ENCODE measurements at places on chromosomes 7 and 10. TPM values are rescaled to one million over a fixed set of nuclear protein-coding genes. Genes with fewer than 3 reads are reported as not detected.

- no peak overlapping the region for H3K27ac ChIP-seq
- DNase-seq, result no peak
- no peaks in the 10 kb centered on the region for H3K4me1 ChIP-seq
- no peaks in the 10 kb centered on the region for H3K36me3 ChIP-seq
Observed at GRCh38 chr7:46321556-46322205, 400.6 kb upstream of the IGFBP3 start.

GRCh38 chr10:25839683-25840082 is 94.3 kb upstream of the MYO3A start:
- H3K4me3 ChIP-seq, result no peak overlapping the region
- H3K4me1 ChIP-seq, result no peaks in the 10 kb centered on the region
- no peak overlapping the region for H3K27ac ChIP-seq

GRCh38 chr7:81684514-81685269 is 85.2 kb downstream of the HGF start:
- H3K27ac ChIP-seq, result peak overlapping the region; percentile 45
- no peaks in the 10 kb centered on the region for H3K4me1 ChIP-seq
- DNase-seq, result peak; percentile 77
- H3K36me3 ChIP-seq, result no peaks in the 10 kb centered on the region
- H3K4me3 ChIP-seq, result no peak overlapping the region

DNA sequence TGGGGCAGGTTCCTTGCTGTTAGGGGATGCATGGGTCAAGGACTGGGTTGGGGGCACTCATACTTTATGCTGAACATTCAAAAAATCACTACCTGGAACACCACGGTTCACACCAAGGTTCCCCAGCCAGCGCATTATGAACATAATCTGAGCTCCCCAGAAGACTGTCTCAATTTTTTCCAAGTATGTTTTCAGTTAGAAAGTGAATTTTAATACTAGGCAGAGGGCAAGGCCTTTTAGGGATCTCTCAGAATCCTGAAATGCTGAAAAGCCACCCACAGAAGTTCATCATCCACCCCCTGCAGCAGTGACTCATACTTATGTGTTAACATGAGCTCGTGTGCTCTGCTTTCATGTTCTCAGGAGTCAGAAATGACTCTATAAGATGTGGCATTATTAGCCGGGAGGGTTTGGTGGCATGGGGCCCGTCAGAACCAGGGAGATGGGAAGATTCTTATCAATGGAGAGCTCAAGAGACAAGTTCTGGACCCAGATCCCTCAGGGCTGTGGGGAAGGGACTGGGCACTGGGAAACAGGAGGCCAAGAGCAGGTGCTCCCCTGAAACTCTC is 185.2 kb upstream of the ITGB1 start:
- DNase-seq, result no peak
- no peaks in the 10 kb centered on the region for H3K27me3 ChIP-seq
- H3K36me3 ChIP-seq, result no peaks in the 10 kb centered on the region
- H3K4me1 ChIP-seq, result peaks cover 19% of the 10 kb centered on the region
- no peak overlapping the region for H3K4me3 ChIP-seq

Gene PYROXD2
- total RNA-seq, result 14.0 TPM

Data from heart right ventricle (tissue), 16 donors.